Activated CD4-positive, alpha-beta T cell treated with anti-CD3 and anti-CD28 coated beads, Interleukin-2, amount 50 U/mL, for 16 hours (primary cell): ENCODE measurements at places on chromosomes 3 and 15.

DNA sequence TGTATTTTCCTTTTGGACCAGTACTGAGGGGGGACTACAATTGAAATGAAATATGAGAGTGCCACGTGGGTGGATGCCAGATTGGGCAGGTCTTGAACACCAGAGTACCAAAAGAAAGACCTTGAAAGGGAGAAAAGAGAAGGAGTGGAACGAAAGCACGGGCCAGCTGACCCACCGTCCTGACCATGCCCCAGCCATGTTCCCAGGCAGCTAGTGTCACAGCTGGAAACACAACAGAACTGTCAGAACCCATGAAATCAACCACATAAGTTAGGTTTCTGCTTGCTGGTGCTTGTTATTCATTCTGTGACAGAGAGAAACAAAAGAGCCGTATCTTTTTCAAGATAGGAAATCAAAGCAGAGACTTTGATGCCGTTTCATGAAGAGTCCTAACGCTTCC, 268.8 kb downstream of the MEX3B start:
- DNase-seq, result no peak

DNA sequence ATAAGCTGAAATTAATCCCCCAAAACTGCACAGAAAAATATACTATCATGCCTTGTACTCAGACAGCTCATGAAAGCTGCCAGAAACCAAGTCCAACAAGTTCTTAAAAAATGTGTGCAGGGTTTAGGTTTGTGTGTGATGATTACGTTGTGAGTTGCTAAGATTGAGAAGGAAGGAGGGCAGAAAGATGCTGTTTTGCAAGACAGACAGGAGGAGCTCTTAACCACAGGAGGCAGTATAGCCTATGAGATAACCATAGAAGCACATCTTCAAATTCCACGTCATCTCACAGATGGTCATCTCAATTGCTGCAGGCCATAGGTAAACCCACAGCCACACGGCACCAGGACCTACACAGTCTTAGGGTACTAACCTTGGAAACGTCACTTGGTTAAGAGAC, 191.9 kb downstream of the STT3B start:
- DNase-seq, result peak; percentile 20

DNA sequence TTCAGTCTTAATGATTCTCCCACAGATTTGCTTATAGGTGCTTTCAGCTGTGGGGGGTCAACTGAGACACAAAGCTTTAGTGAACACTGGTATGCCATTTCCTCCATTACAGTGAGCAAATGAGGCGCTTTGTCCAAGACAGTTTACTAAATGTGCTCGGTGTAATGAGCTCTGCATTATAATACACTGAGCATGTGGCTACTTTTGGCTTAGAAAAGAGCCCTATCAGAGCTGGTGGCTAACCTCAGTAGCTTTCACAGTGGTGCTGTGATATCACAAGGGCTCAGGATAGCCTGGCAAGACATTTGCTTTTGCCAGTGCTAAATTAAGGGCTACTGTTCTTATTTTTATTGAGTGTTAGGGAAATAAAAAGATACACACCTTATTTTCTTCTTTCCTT, 749.7 kb upstream of the ARPP21 start:
- DNase-seq, result no peak

- DNase-seq, result no peak
These were observed 118.4 kb downstream of the ATP1B3 start for GRCh38 chr3:141994856-141995255.

- DNase-seq, result no peak
These were observed 17.4 kb downstream of the ATP11B start for GRCh38 chr3:182810574-182811268.

GRCh38 chr3:118808723-118809122, 225.9 kb downstream of the IGSF11 start:
- no peak for DNase-seq

DNA sequence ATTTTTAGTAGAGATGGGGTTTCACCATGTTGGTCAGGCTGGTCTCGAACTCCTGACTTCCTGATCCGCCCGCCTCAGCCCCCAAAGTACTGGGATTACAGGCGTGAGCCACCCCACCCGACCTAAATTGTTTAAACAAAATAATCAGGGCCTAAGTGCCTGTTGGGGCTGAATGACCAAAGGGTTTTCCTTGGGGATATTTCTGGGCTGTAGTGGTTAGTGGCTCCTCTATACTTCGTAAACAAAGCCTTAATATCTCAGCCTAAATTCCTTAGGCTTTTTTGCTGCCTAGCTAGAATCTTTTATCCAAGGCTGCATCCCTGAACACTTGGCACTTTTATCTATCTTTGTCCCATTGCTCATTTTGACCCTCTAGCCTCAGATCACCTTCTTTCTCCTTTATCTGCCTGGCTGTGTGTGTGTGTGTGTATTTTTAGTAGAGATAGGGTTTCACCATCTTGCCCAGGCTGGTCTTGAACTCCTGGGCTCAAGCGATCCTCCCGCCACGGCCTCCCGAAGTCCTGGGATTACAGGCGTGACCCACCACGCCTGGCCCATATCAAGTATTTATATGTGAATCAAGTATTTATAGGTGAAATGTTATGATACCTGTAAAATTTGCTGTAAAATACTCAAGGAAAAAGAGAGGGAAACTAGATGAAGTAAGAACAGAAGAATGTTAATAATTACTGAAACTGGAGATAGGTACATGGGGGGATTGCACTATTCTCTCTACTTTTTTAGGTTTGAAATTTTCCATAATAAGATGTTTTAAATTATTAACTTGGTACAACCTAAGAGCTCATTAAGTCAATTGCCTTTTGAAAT, 1.8 kb downstream of the NUSAP1 start:
- no peak for DNase-seq

DNA sequence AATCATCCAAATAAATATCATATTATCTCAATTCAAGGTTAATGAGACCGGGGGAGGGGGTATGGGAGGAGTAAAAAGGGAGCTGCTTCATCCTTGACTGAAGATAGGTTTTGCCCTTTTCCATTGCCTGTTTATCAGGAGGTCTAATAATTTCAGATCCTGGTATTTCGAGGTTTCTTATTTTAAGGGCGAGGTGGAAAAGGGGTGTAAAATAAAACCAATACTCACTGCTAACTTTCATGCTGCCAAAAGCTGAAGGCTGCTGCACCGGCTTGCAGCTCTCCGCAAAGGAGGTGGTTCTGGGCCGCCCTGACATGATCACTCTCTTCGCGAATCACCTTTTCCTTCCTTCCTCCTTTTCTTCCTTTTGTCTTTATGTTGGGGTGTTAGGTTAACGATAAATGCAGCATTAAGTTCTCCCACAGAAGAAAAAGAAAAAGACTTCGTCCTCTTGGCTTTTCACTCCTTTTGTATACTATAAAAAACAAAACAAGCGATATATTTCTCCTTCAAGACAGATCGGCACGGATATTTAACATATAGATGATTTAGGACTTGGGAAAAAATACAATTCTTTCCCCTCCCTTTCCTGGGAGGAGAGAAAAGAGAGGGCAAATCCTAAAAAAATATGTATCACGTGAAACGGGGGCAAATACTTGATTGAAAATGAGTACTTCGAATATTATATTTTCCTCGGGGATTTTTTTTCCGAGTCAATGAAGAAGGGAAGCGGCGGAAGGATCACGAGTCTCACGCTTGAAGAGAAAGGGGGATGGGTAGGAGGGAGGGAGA, 932 bp downstream of the GSK3B start:
- DNase-seq, result peak; percentile 29

DNA sequence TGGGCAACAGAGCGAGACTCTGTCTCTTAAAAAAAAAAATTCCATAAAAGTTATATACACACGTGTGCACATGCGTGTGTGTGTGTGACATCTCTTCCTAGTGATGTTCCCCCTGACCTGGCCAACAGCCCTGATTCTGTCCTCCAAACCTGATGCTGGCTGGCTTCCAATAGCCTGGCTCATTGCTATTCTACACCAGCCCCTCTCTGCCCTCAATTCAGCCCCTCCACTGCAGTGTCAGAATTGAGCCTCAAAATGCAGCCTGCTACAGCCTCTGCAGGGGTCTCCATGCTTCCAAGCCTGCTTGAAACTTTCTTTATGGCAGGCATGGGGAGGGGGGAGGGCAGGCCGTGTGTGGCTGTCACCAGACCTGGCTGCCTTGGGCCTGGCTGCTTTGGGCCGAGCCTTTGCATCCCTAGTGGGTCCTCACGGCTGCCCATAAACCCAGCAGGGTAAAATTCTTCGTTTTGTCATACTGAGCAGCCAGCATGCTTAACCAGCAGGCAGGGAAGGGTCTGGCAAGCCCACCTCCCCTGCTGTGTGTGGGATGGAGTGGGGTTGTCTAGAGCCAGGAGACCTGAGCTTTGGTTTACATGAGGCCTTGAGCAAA, 22.7 kb upstream of the DOCK3 start:
- DNase-seq, result no peak

DNA sequence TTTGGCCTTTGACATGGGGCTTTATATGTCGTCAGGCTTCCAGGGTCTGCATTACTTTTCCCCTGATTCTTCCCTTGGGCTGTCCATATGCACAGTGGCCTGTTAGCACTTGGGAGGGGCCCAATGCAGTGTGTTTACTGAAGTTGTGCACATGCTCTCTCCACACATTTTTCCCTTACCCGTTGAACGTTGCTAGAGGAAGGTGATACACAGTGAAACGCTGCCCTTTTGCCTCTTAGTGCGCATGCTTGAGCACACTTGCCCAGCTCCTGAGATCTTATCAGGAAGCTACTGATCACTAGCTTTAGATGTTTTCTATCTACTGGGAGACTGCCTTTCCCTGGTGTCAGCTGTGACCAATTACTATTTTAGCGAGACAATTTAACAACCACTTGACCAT, 1198.0 kb downstream of the ROBO1 start:
- no peak for DNase-seq

- no peak for DNase-seq
These were observed 29.1 kb downstream of the ALPK3 start for GRCh38 chr15:84846269-84846668.

DNA sequence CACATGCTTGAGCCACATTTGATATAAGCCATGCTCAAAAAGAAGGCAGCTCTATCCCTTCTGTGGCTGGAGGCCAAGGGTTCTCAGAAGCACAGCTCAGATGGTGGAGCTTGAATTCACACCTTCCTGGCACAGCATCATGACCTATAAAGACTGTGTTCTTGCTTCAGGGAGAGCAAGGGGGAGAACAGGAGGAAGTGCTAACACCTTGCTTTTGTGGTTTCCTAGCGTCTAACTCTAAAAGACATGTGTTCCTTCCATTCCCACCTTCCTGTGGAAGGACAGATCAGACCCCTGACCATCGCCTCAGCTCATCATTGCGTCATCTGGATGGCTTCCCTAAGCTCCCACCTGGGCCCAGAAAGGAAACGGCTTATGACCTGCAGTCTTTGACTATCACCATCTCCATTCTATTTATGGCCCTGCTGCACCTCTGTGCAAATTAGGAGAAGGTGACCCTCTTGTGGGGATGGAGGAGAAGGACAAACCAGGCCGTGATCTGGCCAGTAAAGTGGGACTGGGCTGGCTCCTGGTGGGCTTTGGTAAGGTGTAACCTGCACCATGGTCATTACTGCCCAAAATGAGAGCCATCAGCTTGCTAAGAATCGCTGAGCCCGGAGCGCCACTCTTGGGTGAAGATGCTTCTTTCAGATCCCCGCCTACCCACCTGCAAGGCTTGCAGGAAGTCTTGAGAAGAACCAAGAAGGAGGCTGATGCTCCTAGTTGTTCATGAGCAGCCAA, 128.5 kb downstream of the SERPINI1 start:
- no peak for DNase-seq

- no peak for DNase-seq
These were observed 488 bp downstream of the THSD4 start for GRCh38 chr15:71115567-71116351.

DNA sequence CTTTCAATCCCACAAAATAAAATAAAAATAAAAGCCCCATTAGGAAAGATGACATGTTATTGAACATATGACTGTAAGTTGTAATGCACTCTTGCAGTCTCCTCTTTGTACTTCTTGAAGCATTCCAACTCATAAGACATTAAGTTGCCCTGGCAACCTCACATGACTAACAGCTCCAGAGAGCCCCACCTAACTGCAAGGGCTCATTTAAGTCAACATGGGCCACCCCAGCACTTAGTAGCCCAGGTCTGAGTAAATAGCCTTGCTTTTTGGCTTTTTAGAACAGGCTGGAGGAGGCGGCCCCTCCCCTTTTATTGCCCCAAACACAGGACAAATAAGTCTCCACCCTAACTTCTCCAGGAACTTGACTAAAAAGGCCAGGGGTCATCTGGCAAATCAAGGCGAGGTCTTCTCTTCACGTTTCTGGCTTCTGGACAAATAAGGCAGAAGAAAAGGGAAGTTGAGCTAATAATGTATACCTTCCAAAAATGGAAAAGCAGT, 135.1 kb downstream of the TMCO5A start:
- DNase-seq, result no peak

- no peak for DNase-seq
These were observed 87.4 kb downstream of the AAGAB start for GRCh38 chr15:67167091-67167490.

- no peak for DNase-seq
These were observed 495.2 kb upstream of the EPHA6 start for GRCh38 chr3:96319166-96319565.

- no peak for DNase-seq
These were observed 70.5 kb downstream of the PBRM1 start for GRCh38 chr3:52615166-52615565.

GRCh38 chr3:43465109-43465508, 156.7 kb downstream of the ANO10 start:
- no peak for DNase-seq

DNA sequence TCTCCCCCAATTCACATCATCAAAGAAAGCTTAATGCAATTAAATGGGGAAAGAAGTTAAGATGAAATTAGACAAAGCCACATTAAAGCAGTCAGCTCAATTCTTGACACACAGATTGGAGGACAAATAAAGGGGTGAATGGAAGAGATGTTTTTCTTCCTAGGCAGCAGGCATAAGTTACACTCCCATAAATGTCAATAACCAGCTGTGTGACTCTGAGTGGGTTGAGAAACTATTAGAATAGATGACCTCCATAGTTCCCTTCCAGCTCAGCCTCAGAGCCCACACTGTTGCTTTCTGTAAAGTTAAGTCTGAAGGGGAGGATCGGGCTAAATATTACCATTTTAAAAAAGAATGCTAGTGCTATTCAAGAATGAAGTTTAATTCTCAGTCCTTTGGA, 71.0 kb downstream of the THBS1 start:
- DNase-seq, result no peak

GRCh38 chr15:72783004-72783639, 436 bp downstream of the ADPGK start:
- peak; percentile 62 for DNase-seq

DNA sequence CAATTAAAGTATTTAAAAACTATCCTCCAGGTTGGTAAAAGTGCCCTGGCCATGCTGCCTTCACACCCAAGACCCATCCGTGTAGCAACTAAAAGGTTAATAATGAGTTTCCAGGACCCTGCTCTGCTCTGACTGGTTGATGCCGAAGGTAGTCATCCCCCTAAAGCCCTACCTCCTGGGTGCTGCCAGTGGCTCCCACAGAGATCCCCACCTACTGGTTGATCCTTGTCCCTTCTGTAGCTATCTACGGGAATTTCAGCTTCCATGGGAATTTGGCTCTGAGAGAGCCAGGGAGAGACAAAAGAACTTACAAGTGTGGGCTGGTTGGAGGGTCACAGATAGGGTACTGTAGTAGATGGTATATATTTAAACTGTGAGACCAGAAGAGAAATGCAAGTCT, 110.6 kb upstream of the NANOGP8 start:
- DNase-seq, result no peak

GRCh38 chr3:105414841-105415240, 48.1 kb downstream of the ALCAM start:
- DNase-seq, result no peak

- DNase-seq, result no peak
These were observed 8.6 kb downstream of the FRMD4B start for GRCh38 chr3:69377262-69377661.
